ENCODE measurements at places on chromosomes 5 and 9. TPM values are rescaled to one million over a fixed set of nuclear protein-coding genes. Genes with fewer than 3 reads are reported as not detected.

The ZBTB43 gene
- total RNA-seq = 18.4 TPM

The DBH gene
- not detected for total RNA-seq

The ARHGEF28 gene
- 18.0 TPM for total RNA-seq

The DEPDC1B gene
- total RNA-seq = 0.48 TPM

The INSYN2B gene
- 0.10 TPM for total RNA-seq

The CIZ1 gene
- total RNA-seq = 117 TPM

The C1QTNF3 gene
- total RNA-seq = 5.6 TPM

The GLDC gene
- total RNA-seq = 0.63 TPM

The STX17 gene
- 47.5 TPM for total RNA-seq

The PHYHD1 gene
- total RNA-seq = 20.5 TPM

The MCIDAS gene
- not detected for total RNA-seq

The SMIM33 gene
- total RNA-seq = not detected

The NPR3 gene
- 15.2 TPM for total RNA-seq

The RASGEF1C gene
- total RNA-seq = 1.2 TPM

The ARSI gene
- 2.7 TPM for total RNA-seq

The PRR16 gene
- total RNA-seq = 14.2 TPM

The TRIP13 gene
- total RNA-seq = 1.3 TPM

The HMGCS1 gene
- total RNA-seq = 41.9 TPM

The PCDHB11 gene
- total RNA-seq = 15.3 TPM

The CCDC127 gene
- 5.6 TPM for total RNA-seq

The IFNA21 gene
- total RNA-seq = not detected

The TLR4 gene
- 35.0 TPM for total RNA-seq

Data from aorta (tissue), 5 donors.